Stimulated activated CD4-positive, alpha-beta T cell treated with anti-CD3 and anti-CD28 coated beads, Interleukin-1b, Interleukin-23, amount 100 ng/mL, for 48 hours (primary cell): ENCODE measurements at places on chromosomes 7 and 10.

GRCh38 chr7:104980841-104981671, 32.9 kb upstream of the KMT2E start:
- no peak for DNase-seq

- DNase-seq = no peak
These were observed 565.2 kb downstream of the TCERG1L start for GRCh38 chr10:130746311-130746710.

- no peak for DNase-seq
These were observed 48.7 kb downstream of the GPR141 start for GRCh38 chr7:37732253-37732652.

DNA sequence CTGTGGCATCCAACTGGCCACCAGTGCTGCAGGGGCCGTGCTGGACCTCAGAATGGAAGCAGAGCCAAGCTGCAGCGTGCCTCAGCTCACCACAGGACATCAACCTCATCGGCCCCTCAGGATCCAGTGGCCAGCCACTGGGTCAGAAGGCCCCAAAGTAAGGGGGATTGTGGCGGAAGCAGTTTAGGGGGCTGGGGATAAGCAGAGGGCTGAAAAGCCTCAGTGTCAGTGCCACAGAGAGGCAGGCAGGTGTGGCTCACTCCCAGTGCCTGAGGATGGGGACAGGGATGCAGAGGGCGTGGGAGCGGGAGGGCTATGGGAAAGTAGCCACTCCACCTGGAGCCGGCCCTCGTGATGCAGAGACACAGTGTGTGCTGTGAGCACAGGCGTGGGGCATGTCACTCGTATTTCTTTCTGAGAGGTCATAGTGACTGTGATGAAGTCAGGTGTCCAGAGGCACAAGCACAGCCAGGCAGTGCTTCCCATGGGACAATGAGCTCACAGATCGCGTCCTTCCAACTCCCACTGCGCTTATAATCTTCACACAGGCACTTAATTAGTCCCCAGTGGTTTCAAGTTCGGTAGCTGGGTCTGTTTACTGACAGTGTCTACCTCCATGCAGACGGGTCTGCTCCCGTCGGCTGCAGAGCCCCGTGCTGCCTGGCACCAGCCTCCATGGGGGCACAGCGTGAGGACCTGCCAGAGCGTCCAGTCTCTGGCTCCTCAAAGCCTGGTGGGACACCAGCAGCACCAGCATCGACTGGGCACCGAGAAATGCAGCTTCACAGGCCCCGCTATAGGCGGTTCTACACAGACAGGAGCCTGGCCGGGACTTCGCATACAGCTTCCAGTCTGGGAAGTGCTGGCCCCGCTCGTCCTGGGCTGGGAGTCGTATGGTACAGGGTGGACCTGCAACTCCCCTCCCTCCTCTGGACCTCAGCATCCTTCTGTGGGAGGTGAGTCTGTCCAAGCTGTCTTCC, 42.9 kb upstream of the CNPY1 start:
- DNase-seq = no peak

DNA sequence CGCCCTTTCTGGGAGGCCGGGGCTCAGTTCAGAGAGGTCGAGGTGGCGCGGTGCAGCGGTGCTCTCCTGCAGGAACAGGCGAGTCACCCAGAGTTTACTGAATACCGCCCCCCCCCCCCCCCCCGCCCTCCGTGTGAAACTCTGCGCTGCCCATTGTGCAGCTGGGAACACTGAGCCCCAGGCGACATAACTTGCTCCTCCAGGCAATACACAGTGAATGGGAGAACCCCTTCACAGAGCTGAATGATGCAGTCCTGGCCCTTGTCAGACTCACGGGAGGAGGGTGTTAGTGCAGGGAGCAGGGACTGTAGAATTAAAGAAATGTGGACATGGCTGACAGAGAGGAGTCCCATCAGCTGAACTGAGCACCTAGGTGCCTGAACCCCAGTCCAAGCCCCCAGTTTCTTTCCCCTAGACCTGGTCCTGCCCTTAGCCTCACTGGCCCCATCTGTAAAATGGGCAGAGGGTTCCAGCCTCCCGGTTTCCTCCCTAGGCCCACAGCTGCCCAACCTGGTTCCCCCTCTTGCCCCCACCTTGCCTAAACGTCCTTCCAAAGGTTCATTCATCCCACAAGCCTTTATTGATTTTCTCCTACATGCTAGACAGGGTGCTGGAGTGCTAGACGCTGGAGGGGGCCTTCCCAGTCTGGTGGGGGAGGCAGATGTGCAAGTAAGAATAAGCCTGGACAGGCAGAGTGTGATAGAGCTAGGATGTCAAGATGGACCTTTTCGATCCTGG, 869 bp upstream of the LOXL4 start:
- no peak for DNase-seq

- no peak for DNase-seq
These were observed 82.7 kb downstream of the GLRX3 start for GRCh38 chr10:130218936-130219335.

DNA sequence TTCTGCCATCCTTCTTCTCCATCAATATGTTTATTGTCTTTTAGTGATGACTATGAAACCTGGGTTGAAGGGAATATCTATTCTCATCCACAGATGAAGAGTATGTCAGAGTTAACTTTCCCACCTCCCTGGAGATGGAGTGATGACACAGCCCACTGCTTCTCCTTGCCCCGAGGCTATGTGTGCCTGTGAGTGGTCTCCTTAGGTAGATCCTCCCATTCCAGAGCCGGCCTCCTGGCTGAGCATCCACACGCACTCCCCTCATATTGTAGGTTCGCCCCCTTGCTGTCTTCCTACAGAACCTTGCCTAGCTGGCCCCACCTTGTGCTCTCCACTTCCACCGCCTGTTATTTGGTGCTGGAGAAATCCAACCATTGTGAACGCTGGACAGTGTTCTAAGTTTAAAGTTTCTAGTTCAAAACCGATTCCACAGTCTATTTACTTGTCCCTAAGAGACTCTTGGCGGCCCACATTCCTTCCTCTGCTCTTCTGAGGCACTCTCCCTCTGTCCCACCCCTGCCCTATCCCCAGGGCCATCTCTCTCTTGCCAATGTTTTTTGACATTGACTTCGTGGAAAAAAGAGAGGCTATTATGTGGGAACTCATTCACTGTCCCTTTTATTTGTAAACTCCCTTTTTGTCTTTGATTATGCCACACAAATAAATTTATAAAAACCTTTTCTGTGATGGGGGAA, 168.0 kb downstream of the ZNF438 start:
- no peak for DNase-seq
